ENCODE measurements at places on chromosomes 5 and 9.
A peak's percentile ranks its signal among the peaks of the same experiment; 100 is the strongest.

DNA sequence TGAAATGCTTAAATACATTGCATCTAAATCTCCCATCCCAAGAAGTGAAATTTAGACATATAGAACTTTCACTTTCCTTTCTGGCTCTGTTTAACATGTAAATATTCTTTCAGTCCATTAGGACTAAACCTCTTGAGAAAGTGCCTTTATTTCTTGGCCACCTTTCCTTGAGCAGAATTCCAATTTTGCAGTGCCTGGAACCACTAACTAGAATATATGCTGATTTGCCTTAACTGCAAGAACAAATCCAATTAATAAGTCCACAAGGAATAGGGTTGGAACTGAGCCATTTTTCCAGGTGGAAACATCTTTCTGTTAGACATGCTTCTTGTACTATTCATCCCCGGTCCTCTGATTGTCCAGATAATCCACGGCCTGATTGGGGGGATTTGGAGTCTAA lies 478.0 kb downstream of the ENC1 start:
- DNase-seq, result no peak

DNA sequence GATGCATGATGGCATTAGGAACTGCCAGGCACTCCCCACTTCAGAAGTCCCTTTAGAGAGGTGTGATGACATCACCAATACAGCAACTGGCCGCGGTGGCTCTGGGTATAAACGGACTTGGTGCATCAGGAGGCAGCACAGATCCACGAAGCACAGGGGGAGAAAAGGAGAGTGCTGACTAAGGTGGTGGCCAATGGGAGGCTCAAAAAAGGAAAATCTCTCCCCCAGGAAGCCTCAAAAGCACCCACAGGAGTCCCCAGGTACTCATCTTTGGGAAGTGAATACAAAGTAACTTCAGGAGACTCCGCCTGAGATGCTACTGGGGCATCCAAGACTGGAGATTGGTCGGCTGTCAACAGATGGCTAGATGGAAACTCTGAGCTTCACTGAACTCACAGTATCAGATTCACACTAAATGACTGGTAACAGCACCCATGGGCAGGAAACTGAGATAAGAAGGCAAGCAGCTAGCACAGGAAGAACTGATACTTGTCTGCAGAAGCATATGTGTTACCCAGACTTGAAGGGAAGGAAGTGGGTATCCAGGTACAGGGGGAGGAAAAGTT lies 7.6 kb downstream of the TTC39B start:
- DNase-seq, result no peak

DNA sequence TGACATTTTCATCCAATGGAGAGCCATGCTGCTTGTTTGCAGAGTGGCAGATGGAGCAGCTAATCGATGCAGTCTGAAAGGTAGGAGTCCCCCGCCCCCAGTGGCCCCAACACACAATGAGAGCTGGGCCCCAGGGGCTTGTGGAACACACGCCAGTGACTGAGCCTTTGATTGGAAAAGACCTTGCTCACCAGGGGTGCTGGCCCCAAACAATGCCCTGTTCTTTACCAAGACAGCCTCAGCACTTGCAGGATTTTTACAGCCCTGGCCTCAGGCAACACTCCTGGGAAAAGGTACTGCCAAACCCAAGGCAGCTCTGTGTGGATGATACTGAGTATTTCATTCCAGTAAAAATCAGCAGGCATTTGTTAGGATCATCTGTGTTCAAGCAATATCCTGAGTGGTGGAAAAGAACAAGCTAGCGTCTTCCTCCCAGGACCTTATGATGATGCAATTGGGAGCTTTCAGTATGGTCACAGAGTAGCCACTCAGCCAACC lies 276.8 kb upstream of the CLINT1 start:
- no peak for DNase-seq

DNA sequence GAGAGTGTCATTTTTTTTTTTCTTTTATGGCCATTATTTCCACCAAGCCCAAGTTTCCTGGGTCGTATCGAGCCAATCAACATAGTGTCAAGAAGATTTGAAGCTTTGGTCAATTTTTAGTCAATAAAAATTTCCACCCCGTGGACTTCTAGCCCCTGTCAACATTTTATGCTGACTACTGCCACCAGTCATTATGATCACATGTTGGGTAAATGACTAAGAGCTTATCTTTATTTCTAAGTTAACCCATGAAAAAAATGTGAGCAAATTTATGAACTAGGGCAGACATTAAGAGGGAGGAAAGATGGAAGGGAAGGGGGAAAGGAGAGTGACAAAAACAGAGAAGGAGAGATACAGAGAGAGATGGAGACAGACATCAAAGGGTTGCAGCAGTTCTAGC lies 143.5 kb upstream of the ALDH1B1 start:
- no peak for DNase-seq

DNA sequence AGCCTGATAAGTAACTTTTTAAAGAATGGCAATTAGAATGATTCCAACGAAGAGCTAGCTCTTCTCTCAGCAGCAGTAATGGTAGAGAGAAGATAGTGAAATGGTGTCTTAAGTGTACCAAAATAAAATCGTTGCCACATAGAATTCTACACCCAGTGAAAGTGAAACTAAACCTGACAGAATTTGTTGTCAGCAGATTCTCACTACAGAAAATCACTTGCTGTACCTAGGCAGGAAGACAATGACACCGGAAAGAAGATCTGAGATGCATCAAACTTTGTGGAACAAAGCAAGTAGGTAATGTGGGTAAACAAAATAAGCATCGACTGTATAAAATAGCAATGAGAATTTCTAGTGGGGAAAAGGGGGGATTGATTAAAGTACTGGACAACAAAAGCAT lies 20.7 kb upstream of the EBF1 start:
- no peak for DNase-seq

- no peak for DNase-seq
These were observed 166.4 kb downstream of the DMRT2 start for GRCh38 chr9:1216532-1216931.

DNA sequence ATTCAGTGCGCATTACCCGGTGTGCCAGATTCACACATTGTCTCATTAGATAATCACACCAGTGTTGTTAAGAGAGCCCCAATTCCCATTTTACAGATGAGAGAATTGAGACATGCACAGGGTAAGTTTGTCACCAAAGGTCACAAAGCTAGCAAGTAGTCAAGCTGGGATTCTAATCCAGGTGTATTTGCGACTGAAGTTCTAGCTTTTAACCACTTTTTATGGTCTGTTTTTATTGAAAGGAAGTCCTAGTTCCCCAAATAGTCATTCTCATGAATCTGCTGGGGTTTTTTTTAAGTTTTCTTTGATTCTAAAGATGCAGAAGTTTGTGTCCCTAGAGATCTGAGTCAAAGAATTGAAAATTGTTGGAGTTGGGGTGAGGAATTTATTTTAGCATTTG lies 136.5 kb downstream of the DPYSL3 start:
- DNase-seq, result no peak

GRCh38 chr9:104082168-104082567 lies 11.9 kb upstream of the SMC2 start:
- DNase-seq, result no peak

GRCh38 chr9:28668158-28668557 lies 1094.9 kb upstream of the C9orf72 start:
- DNase-seq, result no peak

DNA sequence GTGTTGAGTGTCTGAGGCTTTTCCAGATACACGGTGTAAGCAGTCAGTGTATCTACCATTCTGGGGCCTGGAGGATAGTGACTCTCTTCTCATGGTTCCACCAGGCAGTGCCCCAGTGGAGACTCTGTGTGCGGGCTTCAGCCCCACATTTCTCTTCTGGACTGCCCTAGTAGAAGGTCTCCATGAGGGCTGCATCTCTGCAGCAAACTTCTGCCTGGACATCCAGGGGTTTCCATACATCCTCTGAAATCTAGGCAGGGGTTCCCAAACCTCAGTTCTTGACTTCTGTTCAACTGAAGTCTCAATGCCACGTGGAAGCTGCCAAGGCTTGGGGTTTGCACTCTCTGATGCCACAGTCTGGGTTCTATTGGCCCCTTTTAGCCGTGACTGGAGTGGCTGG lies 256.6 kb upstream of the ITGA1 start:
- DNase-seq, result no peak

DNA sequence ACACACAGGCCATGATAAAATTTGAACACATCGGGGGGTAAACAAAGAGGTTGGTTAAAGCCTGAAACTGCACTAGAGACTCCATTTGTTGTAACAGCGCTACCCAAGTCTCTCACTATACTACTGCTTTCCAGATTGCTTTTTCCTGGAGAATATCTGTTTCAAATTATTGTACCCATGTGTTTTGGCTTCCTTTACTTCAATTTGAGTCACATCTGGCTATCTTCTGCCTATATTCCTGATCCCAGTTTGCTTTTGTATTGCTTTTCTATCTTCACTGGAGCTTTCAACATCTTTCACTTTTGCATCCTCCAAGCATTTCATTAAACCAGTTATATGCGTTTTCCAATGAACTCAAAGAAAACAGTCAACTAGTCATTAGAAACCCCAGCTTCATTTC lies 404.7 kb downstream of the MLLT3 start:
- DNase-seq, result no peak

DNA sequence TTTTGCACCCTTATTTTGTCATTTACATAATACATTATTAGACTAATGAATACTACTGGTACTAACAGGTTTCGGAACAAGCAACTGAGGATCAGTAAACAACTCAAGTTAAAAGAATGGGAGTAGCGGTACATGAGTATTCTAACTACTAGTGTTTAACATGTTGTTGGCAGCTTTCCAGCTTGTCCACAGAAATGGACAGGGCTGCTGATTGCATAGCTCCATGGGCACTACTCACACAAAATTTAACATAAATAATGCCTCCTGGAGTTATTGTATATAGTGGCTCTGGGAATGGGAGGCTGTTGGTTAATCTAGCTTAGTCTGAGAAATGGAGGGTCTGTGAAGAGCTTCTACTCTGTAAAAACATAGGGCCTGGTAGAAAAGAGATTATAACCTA lies 6.7 kb downstream of the NCBP1 start:
- no peak for DNase-seq

DNA sequence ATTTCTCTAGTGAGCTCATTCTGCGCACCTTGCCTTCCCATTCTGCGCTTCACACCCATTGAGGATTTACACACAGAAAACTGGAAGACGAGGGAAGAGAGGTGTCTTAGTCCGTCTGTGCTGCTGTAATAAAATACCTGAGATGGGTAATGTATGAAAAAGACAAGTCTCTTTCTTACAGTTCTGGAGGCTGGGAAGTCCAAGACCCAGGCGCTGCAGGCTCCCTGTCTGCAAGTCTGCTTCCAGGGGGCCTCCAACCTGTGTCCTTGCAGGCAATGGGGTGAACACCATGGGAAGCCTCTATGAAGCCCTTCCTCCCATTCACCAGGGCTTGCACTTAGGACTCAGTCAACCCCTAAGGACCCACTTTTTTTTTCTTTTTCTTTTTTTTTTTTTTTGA lies 245.0 kb downstream of the AUH start:
- no peak for DNase-seq

- DNase-seq, result no peak
These were observed 219.9 kb downstream of the MLLT3 start for GRCh38 chr9:20402273-20402875.

GRCh38 chr9:3475300-3476020 lies 50.3 kb downstream of the RFX3 start:
- no peak for DNase-seq

- DNase-seq, result no peak
These were observed 348.8 kb downstream of the HTR1A start for GRCh38 chr5:63613442-63613841.

- no peak for DNase-seq
These were observed 30.8 kb downstream of the TJP2 start for GRCh38 chr9:69204849-69205248.

GRCh38 chr5:75681125-75681830 lies 36.0 kb downstream of the POC5 start:
- DNase-seq, result peak; percentile 67

DNA sequence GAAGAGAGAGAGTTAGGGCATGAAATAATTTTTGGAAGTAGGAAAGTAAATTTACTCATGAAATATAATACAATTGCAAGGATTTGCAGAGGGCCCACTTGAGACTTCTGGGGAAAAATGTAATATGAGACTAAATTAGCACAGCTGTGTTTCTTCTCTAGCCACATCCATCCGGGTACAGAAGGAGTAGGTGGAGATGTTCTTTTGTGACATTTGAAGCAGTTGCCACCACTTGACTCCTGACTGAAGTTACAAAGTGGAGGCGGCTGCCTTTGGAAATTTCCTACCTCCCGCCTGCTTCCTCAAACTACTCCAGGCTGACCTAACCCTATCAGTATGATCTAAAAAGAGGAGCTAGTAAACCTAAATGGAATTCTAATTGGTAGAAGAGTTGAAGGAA lies 58.1 kb upstream of the SHISAL2B start:
- DNase-seq, result no peak

- DNase-seq, result peak; percentile 81
These were observed 4.8 kb upstream of the F2RL1 start for GRCh38 chr5:76813982-76814562.

GRCh38 chr9:85158512-85158911 lies 489.0 kb downstream of the NTRK2 start:
- no peak for DNase-seq

GRCh38 chr9:131876486-131876885 lies 136.6 kb upstream of the RAPGEF1 start:
- DNase-seq, result no peak

GRCh38 chr5:17928581-17928981 lies 294.3 kb downstream of the TAF11L14 start:
- no peak for DNase-seq

DNA sequence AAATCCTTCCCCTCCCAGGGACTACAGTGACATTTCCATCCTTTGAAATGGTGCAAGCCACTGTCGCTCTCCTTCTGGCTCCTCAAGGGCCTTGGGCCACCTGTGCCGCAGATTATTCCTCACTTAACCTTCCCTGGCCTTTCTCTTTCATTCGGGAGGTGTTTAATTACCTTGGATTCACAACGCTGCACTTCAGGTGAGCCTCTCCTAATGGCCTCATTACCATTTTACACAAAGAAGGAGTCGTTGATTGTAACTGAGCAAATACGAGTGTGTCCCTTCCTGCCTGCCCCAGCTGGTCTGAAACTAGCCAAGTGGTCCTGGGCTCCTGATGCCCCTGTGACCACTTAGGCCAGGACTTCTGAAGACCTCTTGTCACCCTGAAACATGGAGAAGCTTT lies 205.0 kb downstream of the CRB2 start:
- no peak for DNase-seq

GRCh38 chr5:168153876-168154270 lies 137.6 kb upstream of the WWC1 start:
- no peak for DNase-seq

GRCh38 chr5:36722900-36723299 lies 116.5 kb downstream of the SLC1A3 start:
- DNase-seq, result no peak

Measured in kidney capillary endothelial cell (primary cell).